ENCODE measurements at places on chromosomes 5 and 9.
A peak's percentile ranks its signal among the peaks of the same experiment; 100 is the strongest.

DNA sequence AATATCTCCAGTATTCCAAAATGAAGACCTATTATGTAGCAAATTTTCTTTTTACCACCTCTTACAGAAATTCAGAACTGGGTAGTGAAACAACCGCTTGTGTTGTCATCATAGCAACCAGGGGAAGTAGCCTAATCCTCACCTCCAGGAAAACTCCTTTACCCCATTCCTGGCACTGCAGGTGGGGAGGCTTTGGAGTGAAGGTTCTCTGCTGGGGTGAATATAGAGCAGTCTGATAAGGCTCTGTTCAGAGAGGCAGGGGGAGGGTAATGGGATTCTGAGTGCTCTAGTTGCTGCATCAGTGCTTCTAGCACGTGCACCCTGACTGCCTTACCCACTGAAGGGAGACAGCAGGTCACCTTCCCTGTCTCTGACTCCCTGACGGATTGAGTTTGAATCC is 116.2 kb downstream of the MAN2A1 start:
- DNase-seq = no peak

DNA sequence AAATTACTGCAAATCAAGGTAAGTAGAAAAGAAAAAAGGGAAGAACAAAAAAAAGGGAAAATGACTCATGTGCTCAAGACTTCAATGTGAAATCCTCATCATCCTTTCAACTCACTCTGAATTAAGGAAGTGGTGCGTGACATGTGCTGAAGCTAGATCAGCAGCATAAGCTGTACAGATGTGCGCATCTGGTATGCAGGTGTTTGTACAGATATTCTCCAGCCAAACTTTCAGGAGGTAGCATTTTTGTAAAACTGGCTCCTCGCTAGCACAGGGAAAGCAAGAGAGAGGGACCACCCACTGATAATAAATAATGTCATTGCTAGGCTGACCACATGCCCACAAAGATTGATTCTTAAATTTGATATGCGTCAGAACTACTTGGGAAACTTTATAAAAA is 253.9 kb upstream of the RGMB start:
- no peak for DNase-seq

DNA sequence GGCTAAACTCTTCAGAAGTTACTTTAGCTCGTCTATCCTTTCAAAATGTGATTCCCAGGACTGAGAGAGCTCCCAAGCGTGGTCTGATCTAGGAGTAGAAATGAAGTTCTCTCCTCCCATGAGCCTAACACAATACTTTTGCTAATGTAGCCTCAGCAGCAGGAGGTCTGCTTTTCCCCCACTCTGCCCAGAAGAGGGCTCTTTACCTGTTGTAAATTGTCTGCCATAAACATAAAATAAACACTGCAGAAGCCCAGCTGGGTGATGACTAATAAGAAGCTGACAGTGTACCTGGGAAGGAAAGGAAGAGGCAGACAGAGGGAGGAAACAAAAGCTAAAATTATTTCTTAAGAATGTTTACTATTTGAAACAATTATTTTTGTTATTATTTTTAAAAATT is 15.4 kb downstream of the SLC36A3 start:
- DNase-seq = peak; percentile 35

- DNase-seq = no peak
Observed at GRCh38 chr5:20956134-20956533, 968.1 kb upstream of the CDH18 start.

DNA sequence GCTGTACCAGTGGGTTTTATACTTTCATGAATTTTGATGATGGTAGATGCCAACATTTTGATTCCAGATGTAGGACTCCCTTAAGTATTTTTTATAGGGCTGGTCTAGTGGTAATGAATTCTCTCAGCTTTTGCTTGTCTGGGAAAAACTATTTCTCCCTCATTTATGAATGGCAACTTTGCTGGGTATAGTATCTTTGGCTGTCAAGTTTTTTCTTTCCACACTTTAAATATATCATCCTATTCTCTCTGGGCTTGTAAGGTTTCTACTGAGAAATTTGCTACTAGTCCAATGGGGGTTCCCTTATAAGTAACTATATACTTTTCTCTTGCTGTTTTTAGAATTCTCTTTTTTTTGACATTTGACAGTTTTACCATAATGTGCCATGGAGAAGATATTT is 629.3 kb downstream of the NR2F1-AS1 start:
- no peak for DNase-seq

DNA sequence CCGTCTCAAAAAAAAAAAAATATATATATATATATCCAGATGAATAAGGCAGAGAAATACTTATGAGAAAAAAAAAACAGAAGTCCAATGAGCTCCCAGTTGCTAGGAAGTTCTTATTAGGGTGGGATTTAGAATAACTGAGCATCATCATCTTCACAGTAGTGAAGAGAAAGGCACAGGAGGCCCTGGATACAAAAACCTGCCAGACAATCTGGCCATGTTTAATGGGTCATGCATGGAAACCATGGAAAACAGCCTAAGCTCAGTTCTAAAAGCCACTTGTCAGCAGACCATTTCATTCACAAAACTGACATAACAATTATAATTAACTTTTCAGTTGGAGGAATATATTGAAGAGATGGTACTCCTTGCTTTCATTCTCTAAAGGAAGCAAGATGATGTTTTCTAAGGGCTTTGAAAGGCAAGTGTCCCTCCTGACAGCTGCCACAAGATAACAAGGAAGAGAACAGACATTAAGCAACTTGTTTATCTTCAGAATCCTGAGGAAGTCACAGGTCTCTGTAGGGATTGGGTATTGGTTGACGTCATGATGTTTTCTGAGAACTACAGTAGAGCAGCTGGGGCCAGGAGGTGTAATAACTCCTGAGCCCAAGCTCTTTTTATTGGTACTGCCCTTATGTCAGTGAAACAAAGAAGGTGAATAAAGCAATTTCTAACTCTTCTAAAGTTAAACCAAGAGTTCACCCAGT is 463.1 kb downstream of the DMAC1 start:
- no peak for DNase-seq

- peak; percentile 93 for DNase-seq
Observed at GRCh38 chr9:115170358-115171073, 52.6 kb upstream of the TNC start.

DNA sequence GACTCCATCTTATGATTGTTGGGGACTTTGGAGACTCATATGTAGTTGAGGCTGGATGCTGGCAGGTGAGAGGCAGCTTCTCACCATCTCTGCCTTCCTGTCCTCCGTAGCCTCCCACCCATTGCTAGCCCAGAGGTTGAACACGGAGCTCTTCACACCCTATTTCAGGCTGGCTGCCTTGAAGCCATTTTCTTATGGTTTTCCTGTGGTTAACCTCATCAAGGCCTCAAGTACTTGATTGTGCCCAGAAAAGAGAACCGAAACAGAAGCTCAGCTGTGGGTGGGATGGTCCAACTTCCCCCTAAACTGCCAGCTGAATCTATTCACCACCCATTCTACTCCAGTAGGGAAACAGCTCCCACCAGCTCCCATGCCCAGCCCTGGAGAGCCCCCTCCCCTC is 102.9 kb downstream of the LIFR start:
- DNase-seq = no peak

- no peak for DNase-seq
Observed at GRCh38 chr5:155097995-155098394, 84.4 kb downstream of the KIF4B start.

- DNase-seq = no peak
Observed at GRCh38 chr5:176806137-176806536, 4.2 kb upstream of the UNC5A start.

DNA sequence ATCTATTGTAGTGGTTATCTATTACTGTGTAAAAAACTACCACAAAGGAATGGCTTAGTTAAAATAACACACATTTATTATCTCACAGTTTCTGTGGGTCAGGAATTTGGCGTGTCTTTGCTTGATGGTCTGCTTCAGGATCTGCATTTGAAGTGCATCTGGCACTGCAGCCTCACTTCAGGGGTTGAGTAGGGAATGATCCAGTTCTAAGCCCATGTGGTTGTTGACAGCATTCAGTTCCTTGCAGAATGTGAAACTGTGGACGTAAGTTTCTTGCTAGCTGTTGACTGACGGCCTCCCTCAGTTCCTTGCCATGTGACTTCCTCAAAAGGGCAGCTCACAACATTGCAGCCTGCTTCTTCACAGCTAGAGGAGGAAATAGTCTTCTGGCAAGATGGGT is 2.1 kb upstream of the OGN start:
- DNase-seq = no peak

DNA sequence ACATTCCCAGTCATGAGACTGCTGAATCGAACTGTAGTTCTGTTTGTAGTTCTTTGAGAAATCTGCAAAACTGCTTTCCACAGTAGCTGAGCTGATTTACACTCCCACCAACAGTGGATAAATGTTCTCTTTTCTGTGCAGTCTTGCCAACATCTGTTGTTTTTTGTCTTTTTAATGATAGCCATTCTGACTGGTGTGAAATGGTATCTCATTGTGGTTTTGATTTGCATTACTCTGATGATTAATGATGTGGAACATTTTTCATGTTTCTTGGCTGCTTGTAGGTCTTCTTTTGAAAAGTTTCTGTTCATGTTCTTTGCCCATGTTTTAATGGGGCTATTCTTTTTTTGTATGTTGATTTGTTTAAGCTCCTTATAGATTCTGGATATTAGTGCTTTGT is 187.3 kb upstream of the TLE4 start:
- peak; percentile 33 for DNase-seq

DNA sequence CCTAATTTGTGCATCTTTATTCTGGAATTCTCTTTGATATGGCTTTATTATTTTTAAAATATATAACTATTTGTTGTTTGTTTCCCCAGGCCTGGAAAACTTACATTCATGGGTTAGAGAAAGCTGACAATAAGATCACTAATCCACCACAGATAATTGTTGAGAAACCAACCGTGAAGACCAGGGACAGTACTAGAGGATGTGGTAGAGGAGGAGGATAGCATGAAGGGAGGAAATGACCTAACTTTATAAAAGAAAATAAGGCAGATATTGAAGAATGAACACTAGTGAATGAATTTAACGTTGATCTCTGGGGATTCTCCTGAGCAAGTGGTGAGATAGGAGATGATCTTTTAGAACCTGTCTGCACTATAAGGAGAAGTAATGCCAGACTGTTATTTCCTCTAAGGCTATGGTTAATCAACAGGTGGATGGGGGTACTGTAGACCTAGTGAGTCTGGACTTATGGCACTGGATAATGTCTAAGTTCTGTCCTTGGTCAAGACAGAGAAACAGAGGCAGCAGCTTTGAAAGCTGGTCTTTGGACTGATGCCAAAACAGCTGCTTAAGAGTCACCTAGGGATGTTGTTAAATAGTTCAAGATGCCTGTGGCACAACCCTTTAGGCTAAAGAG is 52.4 kb downstream of the NREP start:
- no peak for DNase-seq

- no peak for DNase-seq
Observed at GRCh38 chr9:95101326-95101725, 216.2 kb downstream of the FANCC start.

GRCh38 chr9:137000177-137000930 is 4.0 kb upstream of the CLIC3 start:
- peak; percentile 48 for DNase-seq

DNA sequence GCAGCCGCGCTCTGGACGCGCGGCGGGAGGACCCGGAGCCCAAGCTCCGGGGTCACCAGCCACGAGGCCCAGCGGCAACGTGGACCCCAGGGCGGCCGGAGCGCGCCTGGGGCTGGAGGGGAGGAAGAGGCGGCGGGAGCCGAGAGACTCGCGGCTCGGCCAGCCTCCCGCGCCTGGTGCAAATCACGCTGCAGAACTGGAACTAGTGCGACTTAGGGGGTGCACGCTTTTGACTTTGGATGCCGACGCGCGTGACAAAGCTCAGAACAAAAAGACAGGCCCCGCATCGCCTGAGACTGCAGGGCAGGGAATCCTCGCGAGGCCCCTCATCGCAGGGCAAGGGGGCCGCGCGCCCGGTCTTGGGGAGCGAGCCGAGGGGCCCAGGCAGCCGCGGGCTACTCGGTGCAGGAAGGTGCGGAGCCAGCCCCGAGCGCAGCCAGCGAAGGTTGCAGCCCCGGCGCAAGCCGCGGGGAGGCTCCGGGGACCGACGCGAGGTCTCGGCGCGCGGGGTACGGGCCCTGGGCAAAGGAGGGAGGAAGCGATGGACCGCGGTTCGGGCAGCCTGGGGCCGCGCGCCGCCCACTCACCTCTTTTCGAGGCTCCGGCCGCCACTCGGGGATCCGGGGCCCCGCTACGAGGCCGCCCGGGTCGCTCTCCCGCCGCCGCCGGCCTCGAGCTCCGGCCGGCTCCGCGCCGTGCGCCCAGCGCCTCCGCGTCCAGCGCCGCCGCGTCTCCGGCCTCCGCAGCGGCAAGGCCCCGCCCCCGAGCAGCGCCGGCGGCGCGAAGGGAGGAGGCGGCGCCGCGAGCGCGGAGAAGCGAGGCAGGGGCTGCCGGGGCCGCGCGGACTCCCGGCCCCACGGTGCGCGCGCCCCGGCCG is at the start of gene GOLM1:
GOLM1 (minus strand) TSS at position 735 of the 877 bp plus-strand sequence. CDS start 20,238 bp downstream, outside the sequence.
- no peak for DNase-seq

GRCh38 chr5:141734501-141735229 is 52.6 kb upstream of the ARAP3 start:
- peak; percentile 67 for DNase-seq

- DNase-seq = peak; percentile 41
Observed at GRCh38 chr9:98856982-98857381, 49.5 kb downstream of the GALNT12 start.

GRCh38 chr5:172946146-172946545 is 13.1 kb upstream of the RPL26L1 start:
- DNase-seq = no peak

- no peak for DNase-seq
Observed at GRCh38 chr5:42507451-42508097, 84.3 kb downstream of the GHR start.

DNA sequence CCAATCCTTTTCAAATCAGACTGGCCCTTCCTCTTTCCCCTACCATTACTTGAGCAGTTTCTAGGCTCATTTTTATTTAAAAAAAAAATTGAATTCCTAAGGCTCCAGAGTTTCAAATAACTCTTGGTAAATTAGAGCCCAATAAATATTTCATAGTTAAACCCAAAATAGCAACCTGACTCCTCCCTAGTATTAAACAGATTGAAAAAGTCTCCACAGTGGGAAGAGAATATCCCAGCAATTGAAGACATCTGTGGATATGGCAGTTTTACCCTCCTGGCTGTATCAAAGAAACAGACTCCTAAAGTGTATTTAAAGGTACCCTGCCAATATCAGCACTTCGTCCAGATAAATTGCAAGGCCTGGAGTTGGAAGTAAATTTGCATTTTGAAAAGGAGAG is 52.7 kb upstream of the GDNF start:
- no peak for DNase-seq

- no peak for DNase-seq
Observed at GRCh38 chr9:123073441-123073840, 40.0 kb downstream of the GPR21 start.

Measured in A172 (cell line).